ENCODE measurements at places on chromosomes 13 and 19.

GRCh38 chr19:51693819-51694218, 689 bp downstream of the SPACA6 start:
- DNase-seq: no peak

DNA sequence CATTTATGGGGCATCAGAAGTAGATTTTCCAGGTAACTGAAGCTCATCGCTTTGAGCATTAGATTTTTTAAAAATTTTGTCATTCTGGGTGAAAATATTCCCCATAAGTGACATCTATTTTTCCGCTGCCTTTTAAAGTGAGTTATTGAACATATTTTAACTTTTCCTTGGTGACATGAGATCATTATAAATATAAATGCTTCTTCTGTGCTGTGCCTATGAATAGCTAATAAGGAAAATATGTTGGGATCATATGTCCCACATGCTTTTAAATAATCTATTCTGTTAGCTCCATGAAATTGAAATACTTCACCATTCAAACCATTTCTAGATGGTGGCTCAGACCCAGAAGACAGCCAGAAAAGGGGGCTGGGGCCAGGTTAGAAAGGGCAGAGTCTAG, 14.1 kb downstream of the ATP7B start:
- no peak for DNase-seq

- DNase-seq: no peak
These were observed 253.3 kb upstream of the TSHZ3 start for GRCh38 chr19:31602548-31602947.

DNA sequence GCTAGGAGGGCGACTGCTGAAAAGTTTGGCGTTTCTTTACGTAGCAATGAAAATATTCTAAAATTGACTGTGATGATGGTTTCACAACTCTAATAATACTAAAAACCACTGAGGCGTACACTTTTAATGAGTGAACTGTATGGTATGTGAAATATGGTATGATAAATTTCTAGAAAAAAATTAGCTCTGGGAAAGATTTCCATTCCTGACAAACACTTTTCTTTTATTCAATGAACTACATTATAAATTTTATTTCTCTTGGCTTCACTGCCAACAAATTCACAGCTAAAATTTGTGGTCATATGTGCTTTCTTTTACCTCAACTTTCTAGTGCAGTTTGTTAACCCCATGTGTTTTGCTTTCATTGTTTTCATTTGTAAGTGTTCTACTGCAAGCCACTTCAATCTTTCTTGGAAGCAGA, 11.1 kb downstream of the ZC3H13 start:
- DNase-seq: no peak

- DNase-seq: no peak
These were observed 11.1 kb upstream of the UQCR11 start for GRCh38 chr19:1616396-1616795.

DNA sequence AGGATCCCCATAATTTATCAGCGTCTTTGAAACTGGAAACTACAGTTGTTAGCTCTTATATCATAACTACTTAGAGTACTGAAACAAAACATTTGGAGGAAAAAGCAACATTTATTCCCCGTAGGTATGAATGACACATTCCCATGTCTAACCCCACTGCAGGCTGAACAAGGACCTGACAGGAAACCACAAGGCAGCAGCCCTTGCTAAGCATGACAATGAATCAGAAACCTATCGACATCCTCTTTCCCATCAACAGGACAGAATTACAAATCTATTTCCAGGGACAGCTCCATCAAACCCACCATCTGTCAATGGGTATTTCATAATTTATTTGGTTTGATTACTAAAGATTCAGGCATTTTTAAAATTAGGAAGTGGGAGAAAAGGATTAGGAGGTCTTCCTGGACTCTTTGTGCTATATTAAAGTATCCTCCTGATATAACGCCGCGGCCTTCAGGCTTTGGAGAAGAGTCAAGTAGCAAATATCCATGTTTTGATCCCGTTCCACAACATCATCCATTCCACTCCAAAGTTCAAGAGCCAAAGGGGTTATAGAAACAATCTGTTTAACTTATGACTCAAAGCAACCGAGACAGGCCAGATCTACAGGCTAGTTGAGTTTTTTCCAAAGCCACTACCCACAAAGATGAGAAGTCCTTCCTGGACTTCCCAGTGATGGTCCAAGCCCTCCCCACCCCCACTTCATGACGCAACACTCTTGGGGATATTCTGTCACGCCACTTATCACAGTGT, 51.1 kb downstream of the FAM216B start:
- no peak for DNase-seq

- DNase-seq: no peak
These were observed 21.7 kb downstream of the ZNF283 start for GRCh38 chr19:43848821-43849220.

DNA sequence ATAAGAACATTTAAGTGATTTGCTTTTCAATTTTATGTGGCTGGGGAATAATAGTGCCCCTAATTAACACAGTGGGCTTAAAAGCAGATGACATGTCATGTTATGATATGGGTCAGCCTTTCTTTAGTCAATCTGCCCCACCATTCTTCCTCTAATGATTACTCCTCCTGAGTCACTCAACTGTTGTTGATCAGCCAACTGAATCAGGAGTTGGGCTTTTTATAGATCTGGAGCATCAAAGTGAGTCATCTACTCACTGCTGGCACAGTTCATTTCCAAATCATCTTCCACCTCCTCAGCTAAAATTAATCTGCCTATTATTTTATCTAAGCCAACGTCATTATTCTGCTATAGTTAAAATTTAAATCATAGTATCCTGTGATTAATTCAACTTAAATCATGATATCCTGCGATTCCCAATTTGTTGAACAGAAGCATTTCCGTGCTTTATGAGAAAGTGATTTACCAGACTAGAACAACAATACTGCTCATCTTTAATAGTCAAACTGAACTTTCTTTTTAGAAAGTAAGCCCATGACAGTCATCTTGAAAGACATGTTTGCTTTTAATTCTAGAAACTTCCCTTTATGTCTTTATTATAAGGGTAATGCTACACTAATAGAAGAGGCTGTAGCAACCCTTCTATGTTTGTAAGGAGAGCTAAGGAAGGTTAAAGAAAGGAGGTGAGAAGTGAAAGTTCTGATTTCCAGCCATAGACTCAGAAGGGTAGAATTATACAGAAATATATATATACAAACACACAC, 551.4 kb downstream of the TBC1D4 start:
- no peak for DNase-seq

DNA sequence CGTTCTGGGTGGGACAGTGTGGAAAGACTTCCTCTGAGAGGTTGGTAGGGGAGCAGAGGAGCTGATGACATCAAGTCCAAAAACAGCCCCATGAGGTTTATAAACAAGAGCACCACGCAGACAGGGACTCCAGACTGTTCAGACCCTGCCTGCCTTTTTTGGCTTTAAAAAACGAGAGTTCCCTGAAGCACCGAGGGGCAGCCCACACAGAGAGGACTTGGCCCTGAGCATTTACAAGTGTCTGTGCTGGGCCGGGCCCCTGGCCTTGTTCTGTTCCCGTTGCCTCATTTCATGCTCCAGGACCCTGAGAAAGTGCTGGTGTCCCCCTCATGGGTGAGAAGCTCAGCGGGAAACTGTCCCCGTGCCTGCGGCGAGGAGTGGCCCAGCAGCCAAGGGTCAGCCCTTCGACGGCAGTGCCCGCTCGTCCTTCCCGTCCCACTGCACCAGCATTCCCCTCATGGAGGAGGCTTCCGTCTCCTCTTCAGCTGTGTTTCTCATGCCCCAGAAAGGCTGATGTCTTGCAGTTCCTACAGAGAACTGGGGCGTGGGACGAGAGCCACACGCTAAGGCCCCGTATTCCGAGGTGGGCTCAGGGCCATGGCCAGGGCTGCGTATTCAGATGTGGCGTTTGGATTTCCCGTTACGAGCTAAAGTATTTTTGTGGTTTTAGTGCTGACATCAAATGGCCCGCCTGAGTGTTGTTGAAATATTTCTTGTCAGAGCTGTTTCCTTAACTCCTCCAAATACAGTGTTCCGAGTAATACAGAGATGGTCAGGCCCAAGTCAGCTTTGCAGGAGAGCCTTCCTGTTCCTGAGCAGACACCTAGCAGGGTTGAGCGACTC, 93.5 kb downstream of the ATP11A start:
- peak; percentile 59 for DNase-seq

GRCh38 chr19:4077800-4078684, 11.3 kb upstream of the ZBTB7A start:
- DNase-seq: no peak

DNA sequence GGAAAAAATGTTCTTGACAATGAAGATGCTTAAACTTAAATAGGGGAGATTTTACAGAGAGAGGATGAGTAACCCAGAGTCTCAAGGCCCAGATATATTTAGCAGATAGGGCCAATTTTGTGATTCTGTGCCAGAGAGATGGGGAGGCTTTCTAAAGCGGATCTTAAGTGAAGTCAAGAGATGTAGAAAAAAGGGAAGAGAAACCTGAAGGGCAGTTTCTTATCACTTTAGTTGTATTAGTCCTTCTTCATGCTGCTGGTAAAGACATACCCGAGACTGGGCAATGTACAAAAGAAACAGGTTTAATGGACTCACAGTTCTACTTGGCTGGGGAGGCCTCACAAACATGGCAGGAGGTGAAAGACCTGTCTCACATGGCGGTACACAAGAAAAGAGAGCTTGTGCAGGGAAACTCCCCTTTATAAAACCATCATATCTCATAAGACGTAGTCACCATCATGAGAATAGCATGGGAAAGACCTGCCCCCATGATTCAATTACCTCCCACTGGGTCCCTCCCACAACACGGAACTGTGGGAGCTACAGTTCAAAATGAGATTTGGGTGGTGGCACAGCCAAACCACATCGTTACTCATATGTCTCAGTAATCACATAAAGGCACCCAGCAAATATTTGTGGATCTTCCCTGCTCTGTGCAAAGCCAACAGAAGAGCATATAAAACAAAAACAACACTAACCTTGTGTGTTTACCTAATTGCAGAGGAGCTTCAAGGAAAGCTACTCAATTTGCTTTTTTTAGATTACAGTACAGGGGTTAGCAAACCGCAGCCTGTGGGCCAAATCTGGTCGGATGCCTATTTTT, 102.6 kb upstream of the MYCBP2 start:
- no peak for DNase-seq

DNA sequence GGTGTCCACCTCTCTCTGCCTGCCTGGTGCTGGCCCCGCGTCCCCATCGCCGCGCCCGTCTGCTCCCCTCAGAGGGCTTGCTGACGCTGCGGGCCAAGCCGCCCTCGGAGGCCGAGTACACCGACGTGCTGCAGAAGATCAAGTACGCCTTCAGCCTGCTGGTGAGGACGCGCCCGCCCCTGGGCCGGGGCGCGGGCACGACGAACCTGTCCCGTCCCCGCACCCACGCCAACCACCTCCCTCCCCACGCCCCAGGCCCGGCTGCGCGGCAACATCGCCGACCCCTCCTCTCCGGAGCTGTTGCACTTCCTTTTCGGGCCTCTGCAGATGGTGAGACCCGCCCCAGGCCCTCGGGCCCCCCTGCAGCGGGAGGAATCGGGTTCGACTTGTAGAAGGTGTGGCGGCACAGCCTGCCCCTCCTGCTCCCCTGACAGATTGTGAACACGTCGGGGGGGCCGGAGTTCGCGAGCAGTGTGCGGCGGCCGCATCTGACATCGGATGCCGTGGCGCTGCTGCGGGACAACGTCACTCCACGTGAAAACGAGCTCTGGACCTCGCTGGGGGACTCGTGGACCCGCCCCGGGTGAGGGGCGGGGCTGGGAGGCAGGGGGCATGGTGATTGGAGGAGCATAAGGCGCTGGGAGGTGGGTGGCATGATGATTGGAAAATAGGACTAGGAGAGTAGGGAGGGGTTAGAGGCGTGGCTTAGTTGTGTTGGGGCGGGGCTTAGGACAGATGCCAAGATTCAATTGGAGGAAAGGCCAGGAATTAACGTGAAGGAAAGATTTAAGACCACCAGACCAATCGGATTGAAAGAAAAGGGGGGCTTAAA, 6.6 kb downstream of the EPS8L1 start:
- DNase-seq: no peak

- no peak for DNase-seq
These were observed 2.5 kb upstream of the FCER2 start for GRCh38 chr19:7704280-7705060.
